ENCODE measurements at places on chromosomes 16 and 17.

DNA sequence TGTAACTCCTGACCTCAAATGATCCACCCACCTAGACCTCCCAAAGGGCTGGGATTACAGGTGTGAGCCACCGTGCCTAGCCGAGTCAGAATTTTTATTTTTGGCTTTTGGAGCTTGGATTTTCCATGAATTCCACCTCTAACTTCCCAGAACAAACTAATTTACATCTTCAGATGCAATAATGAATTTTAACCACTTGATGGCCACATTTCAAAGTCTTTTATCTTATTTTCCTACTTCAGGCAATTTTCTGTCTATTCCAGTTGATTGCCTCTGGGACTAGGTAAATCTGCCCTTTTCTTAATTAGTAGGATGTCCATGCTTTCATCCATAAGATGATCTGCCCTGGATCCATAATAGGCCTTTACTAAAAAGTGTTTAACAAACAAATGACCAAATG lies 156.4 kb upstream of the ANKFN1 start:
- DNase-seq: no peak

DNA sequence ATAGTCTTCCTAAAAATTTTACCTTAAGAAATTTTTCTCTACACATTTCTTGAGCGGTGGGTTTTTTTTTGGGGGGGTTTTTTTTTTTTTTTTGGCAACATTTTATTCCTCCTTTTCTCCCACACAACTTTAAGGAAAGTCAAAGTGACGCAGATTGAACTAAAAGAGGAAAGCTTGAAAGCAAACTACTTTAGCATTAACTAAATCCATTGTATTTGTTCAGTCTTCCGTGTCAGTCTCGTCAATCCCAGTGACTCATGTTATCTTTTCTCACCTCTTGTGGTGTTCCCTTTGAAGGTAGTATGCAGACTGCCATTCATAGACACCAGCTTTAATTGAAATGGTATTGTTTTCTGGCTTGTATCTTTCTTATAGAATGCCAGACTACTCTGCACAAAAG lies 39.3 kb downstream of the TADA2A start:
- no peak for DNase-seq

GRCh38 chr16:17411263-17411662 lies 59.5 kb downstream of the XYLT1 start:
- DNase-seq: no peak

DNA sequence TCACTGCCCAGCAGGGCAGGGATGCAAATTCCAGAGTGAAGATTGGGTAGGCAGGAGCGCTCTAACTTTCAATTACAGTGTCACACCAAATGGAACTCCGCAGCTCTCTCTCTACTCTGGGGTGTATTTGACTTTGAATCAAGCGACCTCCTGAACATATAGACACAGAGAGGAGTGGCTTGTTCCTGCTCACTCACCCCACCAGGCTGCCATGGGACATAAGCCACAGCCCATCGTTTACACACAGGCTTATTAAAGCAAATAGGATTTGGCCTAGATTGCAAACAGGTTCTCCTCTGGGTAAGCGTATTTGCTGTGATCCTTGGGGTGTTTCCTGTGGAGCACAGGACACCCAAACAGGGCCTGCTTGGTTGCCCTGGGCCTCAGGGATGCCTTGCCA lies 281.6 kb upstream of the CCL2 start:
- DNase-seq: no peak

- DNase-seq: no peak
Measured at GRCh38 chr17:41428591-41429291, 4.4 kb upstream of the KRT37 start.

- no peak for DNase-seq
Measured at GRCh38 chr16:29641561-29641960, 21.5 kb upstream of the SPN start.

- no peak for DNase-seq
Measured at GRCh38 chr17:913207-913606, 66.4 kb downstream of the NXN start.

DNA sequence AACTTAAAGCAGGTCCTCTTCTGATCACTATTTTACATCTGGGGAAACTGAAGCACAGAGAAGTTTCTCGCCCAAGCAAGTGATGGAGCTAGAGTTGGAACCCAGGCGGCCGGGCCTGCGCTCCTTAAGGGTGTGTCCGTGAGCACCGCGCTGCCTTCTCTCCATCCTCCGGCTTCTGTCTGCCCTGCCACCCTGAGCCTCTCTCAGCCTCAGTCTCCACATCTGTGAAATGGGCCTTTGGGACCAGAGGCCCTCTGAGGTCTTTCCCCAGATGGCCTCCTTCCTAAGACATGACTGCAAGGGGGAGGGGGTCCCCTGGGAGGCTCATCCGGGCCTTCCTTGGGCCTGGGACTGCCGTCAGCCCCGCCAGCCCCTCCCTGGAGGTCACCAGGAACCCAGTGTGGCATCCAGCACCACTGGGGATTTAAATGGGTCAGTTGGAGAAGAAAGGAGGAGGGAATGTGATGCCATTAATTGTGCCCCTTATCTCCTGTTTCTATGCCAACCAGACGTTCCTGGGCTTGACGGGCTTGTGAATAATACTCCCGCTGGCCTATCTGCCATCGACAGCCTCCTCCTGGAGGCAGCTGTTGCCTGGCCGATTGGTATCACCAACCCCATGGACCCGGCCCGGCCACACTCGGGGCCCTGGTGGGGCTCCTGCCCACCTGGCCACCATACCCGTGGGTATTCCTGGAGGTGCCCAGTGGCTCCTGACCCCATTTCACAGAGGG lies 5.1 kb downstream of the ZFPM1 start:
- no peak for DNase-seq

DNA sequence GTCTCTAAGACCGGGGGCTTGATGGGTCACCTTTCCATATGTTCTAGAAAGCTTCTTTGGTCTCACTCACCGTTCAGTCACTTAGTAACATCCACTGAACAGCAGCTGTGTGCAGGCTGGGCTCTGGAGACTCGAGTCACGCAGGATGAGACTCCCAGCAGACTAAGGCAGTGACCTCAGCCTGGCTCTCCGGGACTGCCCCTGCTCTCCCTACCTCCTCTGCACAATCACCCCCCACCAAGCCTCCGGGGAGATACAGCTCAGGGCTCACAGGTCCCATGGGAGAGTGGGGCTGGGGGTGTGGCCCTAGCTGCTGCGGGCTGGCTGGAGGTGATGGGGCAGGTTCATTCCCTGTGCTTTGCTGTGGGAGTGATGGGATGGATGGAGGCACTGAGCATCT lies 14.1 kb downstream of the FLYWCH2 start:
- DNase-seq: no peak

- DNase-seq: no peak
Measured at GRCh38 chr16:82451449-82451848, 175.3 kb upstream of the CDH13 start.

GRCh38 chr16:56767024-56767423 lies 37.1 kb downstream of the NUP93 start:
- no peak for DNase-seq

GRCh38 chr16:8642146-8642545 lies 20.6 kb downstream of the METTL22 start:
- DNase-seq: no peak

DNA sequence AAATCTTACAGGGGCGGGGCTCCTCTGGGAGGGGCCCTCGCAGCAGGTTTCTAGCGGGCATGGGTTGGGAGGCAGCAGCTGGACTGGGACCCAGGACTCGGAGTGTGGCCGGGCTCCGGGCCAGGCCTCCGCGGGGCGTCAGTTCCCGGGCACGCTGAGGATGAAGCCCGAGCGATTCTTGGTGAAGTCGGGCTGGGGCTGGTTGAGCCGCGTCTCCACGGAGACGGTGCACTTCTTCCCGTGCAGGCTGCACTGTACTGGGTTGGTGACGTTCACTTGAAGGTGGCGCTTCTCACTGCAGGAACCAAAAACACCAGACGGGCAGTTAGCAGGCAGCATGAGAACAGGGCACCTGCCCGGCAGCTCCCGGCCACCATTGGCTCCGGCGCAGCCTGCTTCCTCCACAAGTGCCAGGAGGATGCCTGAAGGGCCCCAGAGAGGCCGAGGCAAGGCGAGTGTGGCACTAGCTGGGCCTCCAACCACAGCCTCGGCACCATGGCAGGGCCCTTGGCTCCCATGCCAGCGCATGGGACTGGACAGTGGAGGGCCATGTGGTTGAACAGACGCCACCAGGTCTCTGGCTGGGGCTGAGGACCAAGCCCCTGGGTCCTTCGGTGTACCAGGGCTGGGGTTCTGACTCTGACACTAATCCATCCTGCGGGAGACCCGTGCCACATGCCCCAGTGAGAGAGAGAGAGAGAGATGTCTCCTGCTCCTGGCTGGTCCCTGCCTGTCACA lies 8.0 kb downstream of the CDK5R1 start:
- DNase-seq: no peak

DNA sequence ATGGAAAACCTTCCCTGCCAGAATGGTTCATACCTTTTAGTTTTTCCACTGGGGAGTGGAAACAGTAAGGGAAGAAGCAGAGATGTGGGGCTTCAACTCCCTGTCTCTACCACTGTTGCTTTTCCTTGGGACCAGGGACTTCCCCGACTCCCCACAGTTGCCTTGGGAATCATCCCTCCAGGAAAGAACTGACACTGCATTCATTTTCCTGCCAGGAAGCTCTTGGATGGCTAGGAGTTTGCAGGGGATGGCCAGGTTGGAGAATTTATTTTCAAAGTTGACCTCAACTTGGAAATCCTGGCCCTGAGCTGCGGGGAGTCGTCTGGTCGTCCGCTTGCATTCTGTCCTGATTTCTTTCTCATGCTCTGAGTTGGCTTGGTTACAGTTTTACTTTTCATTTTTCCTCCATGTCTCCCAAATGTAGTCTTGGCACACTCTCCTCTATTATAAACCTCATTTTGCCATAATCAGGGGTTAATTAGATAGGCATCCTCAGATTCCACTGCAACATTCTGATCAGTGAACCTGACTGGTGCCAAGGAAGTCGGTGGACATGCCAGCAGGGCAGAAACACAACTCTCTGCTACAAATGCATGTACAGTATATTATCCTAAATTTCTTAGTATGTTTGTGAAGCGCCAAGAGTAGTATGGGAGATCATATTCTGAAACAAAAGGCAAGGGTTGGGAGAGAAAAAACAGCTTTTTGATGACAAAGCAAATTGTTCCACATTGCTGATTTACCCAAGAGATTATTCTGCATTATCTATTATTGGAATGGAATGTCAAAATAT lies 220.5 kb upstream of the XYLT1 start:
- no peak for DNase-seq

GRCh38 chr16:8146256-8147012 lies 443.9 kb downstream of the TMEM114 start:
- DNase-seq: no peak

- no peak for DNase-seq
Measured at GRCh38 chr16:63018581-63019223, 982.5 kb upstream of the CDH8 start.

DNA sequence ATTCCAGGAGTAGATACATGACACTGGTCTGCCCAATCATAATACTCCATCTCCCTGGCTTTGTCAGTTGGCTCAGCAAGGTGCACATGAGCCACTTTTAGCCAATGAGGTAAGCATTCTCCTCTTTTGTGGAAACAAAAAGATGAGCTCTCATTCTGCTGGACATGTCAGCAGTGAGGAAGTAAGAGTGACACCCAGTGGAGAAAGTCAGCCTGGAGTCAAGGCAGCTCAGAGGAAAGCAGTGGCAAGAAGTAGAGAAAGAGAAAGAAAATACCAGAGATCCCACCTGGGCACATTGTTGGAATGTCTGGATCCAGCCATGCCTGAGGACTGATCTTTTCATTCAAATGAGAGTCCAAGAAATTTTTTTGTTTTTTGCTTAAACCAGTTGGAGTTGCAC lies 496.9 kb upstream of the C16orf82 start:
- no peak for DNase-seq

- DNase-seq: no peak
Measured at GRCh38 chr17:65099941-65100315, 37.2 kb upstream of the RGS9 start.

GRCh38 chr16:12228602-12229499 lies 252.3 kb downstream of the SNX29 start:
- DNase-seq: no peak

DNA sequence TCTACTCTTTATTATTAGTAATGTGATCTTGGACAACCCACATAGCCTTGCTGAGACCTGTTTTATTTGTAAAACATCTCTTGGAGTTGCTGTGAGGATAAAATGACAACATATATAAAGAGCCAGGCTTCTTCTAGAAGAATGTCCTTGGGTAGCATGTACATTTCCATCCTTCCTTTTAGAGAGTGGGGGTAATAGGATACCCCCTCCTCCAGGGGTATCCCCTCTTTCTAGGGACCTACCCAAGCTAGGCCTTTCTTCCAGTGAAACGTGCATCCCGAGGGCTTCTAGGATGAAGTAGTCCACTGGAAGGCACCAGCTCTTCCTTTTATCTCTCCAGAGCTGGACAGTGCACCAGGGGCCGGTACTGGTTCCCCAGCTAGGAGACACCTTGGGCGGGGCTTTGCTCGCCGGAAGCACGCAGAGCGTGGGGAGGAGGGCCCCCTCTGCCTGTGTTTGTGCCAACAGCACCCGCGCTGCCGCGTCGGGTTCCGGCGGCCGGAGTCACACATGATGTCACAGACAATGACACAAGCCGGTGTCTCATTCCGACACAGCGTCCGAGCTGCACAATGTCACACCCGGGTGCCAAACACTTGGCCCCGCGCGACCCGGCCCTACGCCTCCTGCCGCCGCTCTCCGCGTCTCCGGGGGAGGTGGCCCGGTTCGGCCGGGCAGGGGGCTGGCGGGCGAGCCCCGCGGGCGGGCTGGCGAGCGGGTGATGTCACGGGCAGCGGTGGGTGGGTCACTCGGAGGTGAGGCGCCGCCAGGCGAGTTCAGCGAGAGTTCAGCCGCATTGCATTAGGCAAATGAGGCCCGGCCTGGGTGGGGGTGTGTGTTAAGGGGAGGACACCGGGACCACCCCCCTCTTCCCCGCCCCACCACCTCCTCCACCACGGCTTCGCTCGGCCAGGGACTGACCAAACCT lies 23.4 kb downstream of the GJD3 start:
- no peak for DNase-seq
